ENCODE measurements at places on chromosomes 6 and 20.

- DNase-seq = no peak
These were observed 9.0 kb upstream of the CCN6 start for GRCh38 chr6:112044856-112045255.

- no peak for DNase-seq
These were observed 1.5 kb downstream of the AGER start for GRCh38 chr6:32182555-32182981.

GRCh38 chr20:25659999-25660398 lies 36.2 kb upstream of the NANP start:
- no peak for DNase-seq

- DNase-seq = no peak
These were observed 68.8 kb downstream of the CDC5L start for GRCh38 chr6:44456070-44456965.

GRCh38 chr6:34462551-34462971 lies 3.3 kb upstream of the PACSIN1 start:
- DNase-seq = no peak

DNA sequence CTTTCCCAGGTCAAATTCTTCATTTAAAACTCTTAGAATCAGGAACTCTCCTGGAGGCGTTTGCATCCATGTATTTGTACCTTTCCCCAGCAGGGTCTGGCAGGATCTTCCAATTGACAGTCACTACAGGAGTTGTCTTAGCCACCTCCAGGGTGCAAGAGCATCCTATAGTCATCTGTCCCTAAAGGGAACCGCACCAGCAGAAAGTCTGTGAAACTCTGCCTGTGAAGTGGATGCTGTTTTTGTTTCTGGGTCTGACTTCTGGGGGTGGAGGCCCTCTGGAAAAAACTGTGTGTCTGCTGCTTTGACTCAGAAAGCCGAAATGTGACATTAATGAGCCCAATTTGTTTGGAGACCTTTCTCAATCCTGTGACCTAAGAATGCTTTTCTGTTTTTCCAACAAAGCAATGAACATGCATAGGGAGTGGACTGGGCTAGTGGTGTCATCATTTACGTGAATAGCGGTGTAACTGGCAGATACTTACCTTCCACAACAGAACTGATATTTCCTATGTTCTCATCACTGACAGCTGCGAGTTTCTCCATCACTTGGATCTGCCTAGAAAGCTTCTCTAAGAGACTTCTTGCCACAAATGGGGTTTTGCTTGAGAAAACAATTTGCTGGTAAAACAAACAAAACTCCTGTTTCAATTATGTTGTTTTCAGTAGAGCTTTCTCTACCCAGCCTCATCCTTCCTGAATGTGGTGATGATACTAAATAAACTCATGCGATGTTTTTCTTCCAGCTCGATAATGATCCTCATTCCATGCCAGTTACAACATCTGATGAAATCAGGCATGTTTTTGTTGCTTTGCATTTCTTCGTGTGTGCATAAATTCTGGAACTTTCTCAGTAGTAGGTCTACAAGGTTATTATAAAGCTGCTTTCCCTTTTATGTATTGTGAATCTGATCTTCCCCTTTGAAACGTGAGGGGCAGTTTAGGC lies 33.3 kb upstream of the ARMH2 start:
- DNase-seq = no peak

- no peak for DNase-seq
These were observed 179.8 kb downstream of the GMPR start for GRCh38 chr6:16418151-16418550.

DNA sequence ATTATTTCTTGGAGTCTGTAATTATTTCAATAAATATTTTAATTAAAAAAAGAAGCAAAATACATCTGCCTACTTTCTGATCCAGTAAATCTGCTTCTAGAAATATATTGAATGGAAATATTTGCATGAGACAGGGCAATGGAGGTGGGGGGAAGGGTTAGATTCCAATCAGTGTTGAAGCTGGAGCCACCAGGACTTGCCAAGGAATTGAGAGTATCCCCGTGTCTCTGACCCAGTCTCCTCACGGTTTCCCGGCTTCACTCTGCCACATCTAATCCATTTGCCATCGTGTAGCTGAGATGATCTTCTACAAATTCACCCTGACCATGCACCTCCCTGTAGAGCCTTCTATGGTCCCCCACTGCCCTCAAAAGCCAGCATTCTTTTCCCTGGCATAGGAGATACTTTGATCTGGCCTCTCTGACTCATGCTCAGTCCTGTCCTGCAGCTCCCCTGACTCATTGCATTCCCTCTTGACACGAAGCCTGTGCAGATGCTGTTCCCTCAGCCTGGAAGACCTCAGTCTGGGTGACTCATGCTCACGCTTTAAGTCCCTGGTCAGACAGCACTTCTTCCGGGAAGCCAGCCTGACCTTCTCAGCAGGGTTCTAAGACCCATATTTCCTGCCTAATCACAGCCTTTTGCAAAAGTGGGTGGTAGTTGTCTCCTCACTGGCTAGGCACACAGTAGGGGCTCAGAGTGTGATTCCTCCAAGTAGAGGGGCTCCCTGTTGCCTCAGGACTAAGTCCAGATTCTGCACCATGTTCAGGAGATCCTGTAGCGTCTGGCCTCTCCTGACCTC lies 23.0 kb upstream of the FKBP1A start:
- no peak for DNase-seq

DNA sequence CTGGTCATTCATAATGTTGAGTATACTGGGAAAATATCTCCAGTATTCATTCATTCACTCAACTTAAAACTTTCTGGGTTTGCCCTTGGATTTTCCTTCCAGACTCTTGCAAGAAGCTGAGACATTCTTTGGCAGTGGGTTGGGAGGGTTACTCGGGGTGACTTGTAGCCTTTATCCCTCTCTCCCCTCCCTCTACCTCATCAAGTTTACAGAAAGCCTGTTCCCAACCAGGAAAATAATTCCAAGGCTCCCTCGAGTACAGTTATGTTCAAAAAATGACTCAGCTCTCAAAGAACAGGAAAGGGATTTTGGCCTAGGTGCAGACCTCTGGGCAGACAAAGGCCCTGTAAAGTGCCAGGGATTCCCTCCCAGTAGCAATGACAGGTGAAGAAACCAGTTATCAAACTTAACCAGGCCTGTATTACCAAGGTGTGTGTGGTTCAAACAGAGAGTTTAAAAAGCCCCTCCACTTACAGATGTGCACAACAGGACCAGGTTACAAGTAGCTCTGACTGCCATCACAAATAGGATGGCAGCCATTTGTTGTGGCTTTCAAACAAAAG lies 22.2 kb downstream of the FKBP1A start:
- DNase-seq = no peak

- no peak for DNase-seq
These were observed 156.0 kb downstream of the TBC1D7 start for GRCh38 chr6:13172291-13172690.

- DNase-seq = no peak
These were observed 104.0 kb downstream of the MKKS start for GRCh38 chr20:10330071-10330470.

GRCh38 chr6:48036316-48036715 lies 74.7 kb downstream of the PTCHD4 start:
- DNase-seq = no peak

GRCh38 chr6:9704989-9705388 lies 709.9 kb downstream of the TFAP2A start:
- no peak for DNase-seq

DNA sequence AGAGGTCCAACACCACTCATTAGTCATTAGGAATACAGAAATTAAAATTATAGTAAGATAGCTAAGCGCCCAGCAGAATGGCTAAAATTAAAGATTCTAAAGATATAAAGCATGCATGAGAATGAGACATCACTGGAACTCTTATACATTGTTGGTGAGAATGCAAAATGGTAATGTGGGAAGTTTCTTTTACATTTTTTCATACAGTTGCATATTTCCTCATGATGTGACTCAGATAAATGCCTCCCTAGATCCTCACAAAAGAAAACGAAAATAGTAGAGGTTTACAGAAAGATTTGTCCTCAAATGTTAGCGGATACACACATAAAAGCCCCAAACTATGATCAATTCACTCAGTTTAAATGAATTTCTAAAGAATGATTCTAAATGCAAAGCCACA lies 633.7 kb upstream of the GJE1 start:
- no peak for DNase-seq

GRCh38 chr20:15318682-15319081 lies 981.3 kb upstream of the FLRT3 start:
- DNase-seq = no peak

GRCh38 chr20:43554369-43554768 lies 4.5 kb upstream of the SGK2 start:
- no peak for DNase-seq

- no peak for DNase-seq
These were observed 41.1 kb downstream of the HNF4A start for GRCh38 chr20:44396369-44397130.

- DNase-seq = no peak
These were observed 15.6 kb upstream of the MATN4 start for GRCh38 chr20:45323731-45324130.

DNA sequence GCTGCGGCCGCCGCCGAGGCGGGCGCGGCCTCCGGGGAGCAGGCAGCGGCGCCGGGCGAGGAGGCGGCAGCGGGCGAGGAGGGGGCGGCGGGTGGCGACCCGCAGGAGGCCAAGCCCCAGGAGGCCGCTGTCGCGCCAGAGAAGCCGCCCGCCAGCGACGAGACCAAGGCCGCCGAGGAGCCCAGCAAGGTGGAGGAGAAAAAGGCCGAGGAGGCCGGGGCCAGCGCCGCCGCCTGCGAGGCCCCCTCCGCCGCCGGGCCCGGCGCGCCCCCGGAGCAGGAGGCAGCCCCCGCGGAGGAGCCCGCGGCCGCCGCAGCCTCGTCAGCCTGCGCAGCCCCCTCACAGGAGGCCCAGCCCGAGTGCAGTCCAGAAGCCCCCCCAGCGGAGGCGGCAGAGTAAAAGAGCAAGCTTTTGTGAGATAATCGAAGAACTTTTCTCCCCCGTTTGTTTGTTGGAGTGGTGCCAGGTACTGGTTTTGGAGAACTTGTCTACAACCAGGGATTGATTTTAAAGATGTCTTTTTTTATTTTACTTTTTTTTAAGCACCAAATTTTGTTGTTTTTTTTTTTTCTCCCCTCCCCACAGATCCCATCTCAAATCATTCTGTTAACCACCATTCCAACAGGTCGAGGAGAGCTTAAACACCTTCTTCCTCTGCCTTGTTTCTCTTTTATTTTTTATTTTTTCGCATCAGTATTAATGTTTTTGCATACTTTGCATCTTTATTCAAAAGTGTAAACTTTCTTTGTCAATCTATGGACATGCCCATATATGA lies 3.2 kb downstream of the MARCKS start:
- no peak for DNase-seq

DNA sequence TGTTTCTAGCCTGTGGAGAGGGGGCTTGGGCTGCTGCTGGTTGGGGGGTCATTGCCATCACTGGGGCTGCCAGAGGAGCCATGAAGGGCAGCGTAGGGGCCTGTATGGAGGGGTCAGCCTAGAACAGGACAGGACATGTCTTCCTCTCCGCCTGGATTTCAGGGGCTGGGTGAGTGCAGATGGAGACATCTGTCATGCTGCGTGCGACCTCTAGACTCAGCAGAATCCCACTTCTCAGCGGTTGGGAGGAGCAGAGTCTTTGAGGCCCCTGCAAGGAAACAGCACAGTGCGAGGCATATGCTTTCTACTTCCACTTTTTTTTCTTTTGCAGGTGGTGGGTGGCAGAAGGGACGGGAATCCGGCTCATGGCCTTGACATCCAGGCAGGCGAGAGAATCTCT lies 67.9 kb downstream of the EZR start:
- no peak for DNase-seq

GRCh38 chr6:26309731-26310142 lies 55.3 kb upstream of the BTN3A2 start:
- no peak for DNase-seq

DNA sequence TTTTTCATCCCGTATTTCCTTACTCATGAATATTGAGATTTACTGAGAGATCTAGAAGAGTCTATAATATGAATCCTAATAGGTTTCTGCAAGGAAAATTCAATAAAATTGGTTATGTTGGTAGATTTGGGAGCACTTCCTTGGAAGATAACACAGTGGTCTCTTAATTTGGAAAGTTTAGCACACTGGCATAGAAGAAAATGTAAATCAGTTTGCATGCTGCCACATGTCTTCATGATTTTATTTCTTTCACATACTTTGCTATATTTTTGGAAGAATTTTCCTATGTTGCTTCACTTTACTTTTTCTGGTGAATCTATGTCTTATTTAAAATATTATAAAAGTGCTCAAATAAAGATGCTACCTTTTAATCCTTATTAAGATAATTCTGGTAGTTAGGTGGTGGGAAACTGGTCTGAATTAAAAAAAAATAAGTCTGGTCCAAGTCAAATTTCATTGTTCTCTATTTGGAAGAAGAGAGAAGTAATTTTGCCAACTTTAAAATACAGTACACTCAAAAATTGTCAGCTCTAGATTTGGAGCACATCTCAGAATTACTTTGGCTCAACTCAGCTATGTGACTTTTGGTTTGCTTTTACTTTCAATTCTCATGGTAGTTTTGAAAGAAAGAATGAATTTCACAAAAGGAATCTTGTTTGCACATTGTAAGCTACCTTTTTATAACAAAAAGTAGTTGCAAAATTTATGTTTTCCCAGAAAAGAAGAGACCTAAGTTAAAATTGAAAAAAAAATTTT lies 197.3 kb downstream of the CENPW start:
- no peak for DNase-seq

GRCh38 chr6:140546640-140547039 lies 1172.2 kb upstream of the CITED2 start:
- no peak for DNase-seq

DNA sequence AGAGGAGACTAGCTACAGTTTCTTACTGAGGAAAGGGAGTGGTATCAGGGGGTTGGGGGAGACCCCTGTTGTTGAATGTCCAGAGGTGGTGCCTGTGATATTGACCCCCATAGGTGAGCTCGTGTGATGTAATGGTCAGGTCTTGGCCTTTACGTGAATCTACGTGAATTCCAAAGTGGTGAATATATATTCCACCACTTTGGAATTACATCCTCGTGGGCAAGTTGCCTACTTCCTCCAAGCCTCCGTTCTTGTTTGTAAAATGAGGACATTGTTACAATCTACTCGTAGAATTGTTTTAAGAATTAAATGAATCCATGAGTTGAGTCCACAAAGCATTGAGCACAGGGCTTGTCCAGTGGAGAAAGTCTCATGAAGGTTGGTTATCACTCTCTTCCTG lies 47.3 kb downstream of the TSHZ2 start:
- DNase-seq = no peak

GRCh38 chr6:42958125-42958524 lies 2.4 kb upstream of the GNMT start:
- no peak for DNase-seq

DNA sequence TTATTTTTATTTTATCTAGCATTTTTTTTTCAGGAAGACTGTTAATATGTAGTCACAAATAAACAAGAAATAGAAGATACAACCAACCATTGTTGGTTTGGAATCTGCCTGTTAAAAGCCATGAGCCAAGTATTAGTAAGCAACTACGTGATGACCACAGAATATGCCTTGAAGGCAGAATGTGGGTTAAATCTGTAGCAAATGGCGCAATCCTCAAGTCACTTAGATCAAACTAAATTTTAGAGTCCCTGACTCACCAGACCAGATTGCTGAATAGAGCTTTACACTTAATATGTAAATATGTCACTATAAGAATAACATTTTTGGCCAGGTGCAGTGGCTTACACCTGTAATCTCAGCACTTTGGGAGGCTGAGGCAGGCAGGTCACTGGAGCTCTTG lies 800.1 kb upstream of the CITED2 start:
- DNase-seq = no peak

All from stimulated activated CD8-positive, alpha-beta memory T cell treated with anti-CD3 and anti-CD28 coated beads, Interleukin-4, amount 100 ng/mL, for 1 hour (primary cell).